ENCODE measurements at places on chromosomes 4 and X. TPM values are rescaled to one million over a fixed set of nuclear protein-coding genes. Genes with fewer than 3 reads are reported as not detected.

The AWAT2 gene
- total RNA-seq = not detected

The GPR119 gene
- not detected for total RNA-seq

The GAB3 gene
- 2.1 TPM for total RNA-seq

The DIPK2B gene
- 5.0 TPM for total RNA-seq

The GAGE12E gene
- not detected for total RNA-seq

The DMRTC1 gene
- not detected for total RNA-seq

The RHOXF2B gene
- total RNA-seq = not detected

The GPR50 gene
- total RNA-seq = not detected

The CPEB2 gene
- 24.3 TPM for total RNA-seq

The LUZP4 gene
- total RNA-seq = not detected

The GPR173 gene
- total RNA-seq = 21.7 TPM

The F9 gene
- not detected for total RNA-seq

The FRAS1 gene
- 28.4 TPM for total RNA-seq

The NPY2R gene
- total RNA-seq = 0.91 TPM

The ABCB7 gene
- total RNA-seq = 24.2 TPM

The SASH3 gene
- total RNA-seq = 1.8 TPM

The GLRA2 gene
- 44.4 TPM for total RNA-seq

The TSR2 gene
- 7.2 TPM for total RNA-seq

The ADGRA3 gene
- total RNA-seq = 69.7 TPM

The TLR6 gene
- 3.0 TPM for total RNA-seq

The ADH7 gene
- not detected for total RNA-seq

The RAB40A gene
- total RNA-seq = 2.2 TPM

The ASB11 gene
- total RNA-seq = not detected

The PAPSS1 gene
- total RNA-seq = 82.0 TPM

The PPARGC1A gene
- 14.3 TPM for total RNA-seq

The GYPB gene
- total RNA-seq = 6.7 TPM

The PDE6B gene
- total RNA-seq = 4.8 TPM

The SUPT20HL1 gene
- total RNA-seq = not detected

The KLF8 gene
- 18.4 TPM for total RNA-seq

The MAGEA11 gene
- total RNA-seq = not detected

The TCEAL8 gene
- 51.7 TPM for total RNA-seq

The AMTN gene
- total RNA-seq = not detected

The ENPEP gene
- total RNA-seq = 2.7 TPM

The TXK gene
- 0.27 TPM for total RNA-seq

The MAGEB2 gene
- total RNA-seq = not detected

The DUX4 gene
- total RNA-seq = not detected

The SLC6A14 gene
- not detected for total RNA-seq

The GABRG1 gene
- 22.3 TPM for total RNA-seq

The INTU gene
- total RNA-seq = 50.6 TPM

The RHOH gene
- 0.18 TPM for total RNA-seq

The PPEF2 gene
- not detected for total RNA-seq

The FAM236D gene
- not detected for total RNA-seq

The MXRA5 gene
- total RNA-seq = 6.7 TPM
